ENCODE measurements at places on chromosomes 6 and 20. TPM values are rescaled to one million over a fixed set of nuclear protein-coding genes. Genes with fewer than 3 reads are reported as not detected.

CNKSR3 gene
- 3.7 TPM for total RNA-seq

MLN gene
- total RNA-seq, result not detected

SNAI1 gene
- total RNA-seq, result 0.52 TPM

HLA-DPA1 gene
- total RNA-seq, result 14.6 TPM

BYSL gene
- total RNA-seq, result 21.9 TPM

SEMG1 gene
- not detected for total RNA-seq

FLRT3 gene
- 9.4 TPM for total RNA-seq

VGLL2 gene
- total RNA-seq, result 17.7 TPM

NT5E gene
- 32.9 TPM for total RNA-seq

Measured in skeletal muscle tissue (tissue), 5 donors.